ENCODE measurements at places on chromosomes 11 and 22.

- no peak for DNase-seq
Observed at GRCh38 chr11:56688554-56689100, 10.3 kb upstream of the OR9G1 start.

DNA sequence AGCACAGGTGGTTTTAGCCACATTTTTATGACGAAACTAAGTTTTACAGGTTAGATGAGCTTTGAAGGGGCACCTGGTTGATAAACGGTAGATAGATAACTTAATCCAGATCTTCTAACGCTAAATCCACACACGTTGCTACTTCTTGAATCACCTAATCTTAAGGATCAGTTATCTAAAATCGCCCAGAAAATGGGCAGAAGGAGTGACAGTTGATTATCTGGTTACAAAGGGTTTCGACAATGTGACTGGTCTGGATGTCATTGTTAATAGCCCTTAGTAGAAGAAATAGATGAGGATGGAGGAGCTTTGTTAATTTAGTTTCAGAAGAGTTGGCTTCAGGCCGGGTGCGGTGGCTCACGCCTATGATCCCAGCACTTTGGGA is 43.7 kb downstream of the SCGB1A1 start:
- DNase-seq: no peak

GRCh38 chr11:112235750-112236390 is 9.6 kb downstream of the PTS start:
- no peak for DNase-seq

DNA sequence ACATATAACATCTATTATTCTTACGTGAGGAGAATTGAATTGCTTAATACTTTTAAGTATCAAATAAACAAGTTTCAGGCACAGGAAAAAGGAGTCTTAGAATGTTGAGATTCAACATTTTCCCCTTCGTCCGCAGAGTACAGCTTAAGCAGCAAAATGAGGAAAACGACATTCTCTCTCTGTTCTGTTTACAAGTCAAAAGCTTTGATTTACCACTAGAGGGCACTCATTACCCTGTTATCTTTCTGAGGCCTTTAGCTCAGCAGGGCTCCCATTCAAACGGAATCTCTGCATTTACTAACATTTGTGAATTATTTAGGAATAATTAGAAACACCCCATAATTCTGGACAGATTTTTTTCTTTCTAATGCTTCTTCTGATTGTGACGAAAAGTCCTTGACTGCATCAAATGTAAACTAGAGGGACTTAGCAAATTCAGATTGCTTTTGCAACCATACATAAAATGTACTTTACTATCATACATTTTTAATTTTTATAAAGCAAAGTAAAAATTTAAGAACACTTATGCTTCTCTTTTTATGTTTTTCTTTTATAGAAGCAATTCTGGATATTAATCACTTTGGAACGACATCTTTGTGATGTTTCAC is 75.0 kb downstream of the JRKL start:
- no peak for DNase-seq

- no peak for DNase-seq
Observed at GRCh38 chr11:16976379-16976778, 37.8 kb downstream of the PLEKHA7 start.

DNA sequence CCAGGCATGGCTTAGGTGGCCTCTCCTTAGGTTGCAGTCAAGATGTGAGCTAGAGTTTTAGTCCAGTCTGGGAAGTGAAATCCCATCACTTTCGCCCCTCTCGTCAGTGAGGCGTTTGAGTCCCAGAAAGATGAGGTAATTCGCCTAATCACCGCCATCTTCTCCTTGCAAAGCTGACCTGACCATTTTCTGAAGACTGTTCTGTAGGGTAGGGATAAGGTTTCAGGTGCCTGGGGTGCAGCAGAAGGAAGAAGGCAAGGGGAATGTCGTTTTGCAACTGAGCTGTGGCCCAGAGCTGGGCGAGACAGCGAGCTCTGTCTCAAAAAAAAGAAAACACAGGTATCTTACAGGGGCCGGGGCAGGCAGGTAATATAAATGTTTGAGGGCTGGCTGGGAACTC is 61.7 kb upstream of the CECR2 start:
- no peak for DNase-seq

GRCh38 chr11:119509969-119510401 is 87.0 kb upstream of the THY1 start:
- DNase-seq: peak; percentile 15

DNA sequence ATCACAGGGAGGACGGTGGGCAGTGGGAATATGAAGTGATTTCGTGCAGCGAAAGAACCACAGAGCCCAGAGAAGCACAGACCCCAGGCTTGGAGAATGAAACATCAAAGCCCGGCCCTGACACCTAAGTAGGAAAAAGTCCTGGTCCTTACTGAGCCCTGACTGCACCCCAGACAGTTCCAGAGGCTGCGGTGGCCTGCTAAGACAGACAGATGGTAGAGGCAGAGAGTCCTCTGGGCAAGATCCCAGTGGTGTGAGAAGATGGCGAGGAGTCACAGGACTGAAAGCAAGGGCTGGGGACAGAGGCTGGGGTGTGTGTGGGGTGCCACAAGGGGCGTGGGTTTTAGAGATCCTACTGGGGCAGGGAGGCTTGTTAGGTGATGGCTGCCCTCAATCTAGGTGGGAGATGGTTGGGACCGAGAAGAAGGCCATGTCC is 3.7 kb downstream of the CBX6 start:
- DNase-seq: no peak

GRCh38 chr11:120281143-120281795 is 41.3 kb downstream of the POU2F3 start:
- DNase-seq: no peak

- peak; percentile 20 for DNase-seq
Observed at GRCh38 chr11:66467756-66468155, 1.1 kb downstream of the PELI3 start.

- no peak for DNase-seq
Observed at GRCh38 chr11:85934596-85935169, 79.5 kb downstream of the CCDC83 start.

DNA sequence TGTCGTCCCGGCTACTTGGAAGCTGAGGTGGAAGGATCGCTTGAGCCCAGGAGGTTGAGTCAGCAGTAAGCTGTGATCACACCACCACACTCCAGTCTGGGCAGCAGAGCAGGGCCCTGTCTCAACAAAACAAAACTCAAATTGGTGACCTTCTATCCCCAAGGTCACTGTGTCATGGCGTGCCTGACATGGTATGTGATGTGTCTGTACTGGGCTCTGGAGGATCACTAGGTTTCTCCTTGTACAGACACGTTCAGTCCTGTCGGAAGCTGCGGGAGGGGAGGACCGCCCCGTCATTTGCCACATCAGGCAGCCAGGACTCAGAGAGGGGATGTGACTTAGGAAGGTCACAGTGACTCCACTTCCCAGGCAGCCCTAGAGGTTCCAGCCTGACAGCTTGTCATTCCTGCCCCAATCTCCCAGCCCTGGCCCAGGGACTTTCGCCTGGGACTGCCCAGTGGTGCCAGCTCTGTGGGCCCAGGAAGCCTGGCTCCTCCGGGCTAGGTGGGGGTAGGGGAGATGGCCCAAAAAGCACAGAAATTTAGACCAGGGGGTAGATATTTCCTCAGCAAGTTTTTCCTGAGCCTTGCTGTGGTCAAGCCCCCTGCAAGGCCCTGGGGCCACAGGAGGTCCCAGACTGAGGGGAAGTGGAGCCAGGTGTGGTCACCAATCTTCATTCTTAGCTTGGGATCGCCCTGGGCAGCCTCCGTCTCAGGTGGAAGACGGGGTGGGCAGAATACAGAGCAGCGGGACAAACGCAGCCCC is 53.2 kb downstream of the TRIOBP start:
- DNase-seq: no peak

DNA sequence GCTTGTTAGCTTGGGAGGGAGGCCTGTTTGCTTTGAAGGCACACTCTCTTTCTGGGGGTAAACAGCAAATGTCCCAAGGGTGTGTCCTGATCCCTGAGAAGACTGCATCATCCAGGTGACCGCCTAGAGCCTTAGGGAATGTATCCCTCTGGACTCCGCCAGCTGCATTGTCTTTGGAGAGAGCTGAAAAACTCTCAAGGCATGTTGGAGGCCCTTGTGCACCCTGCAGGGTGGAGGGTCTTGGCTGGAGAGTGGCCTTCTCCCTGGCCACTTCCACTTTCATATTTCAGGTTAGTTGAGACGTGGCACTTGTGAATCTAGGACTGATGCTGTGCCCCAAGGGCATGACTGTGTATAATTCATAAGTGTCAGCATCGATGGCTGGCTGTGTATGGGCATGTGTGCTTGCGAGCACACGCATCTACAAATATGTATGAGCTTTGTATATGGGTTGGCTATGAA is 70.6 kb downstream of the ZBTB16 start:
- no peak for DNase-seq

GRCh38 chr11:12200279-12200990 is 90.0 kb downstream of the MICAL2 start:
- DNase-seq: no peak

DNA sequence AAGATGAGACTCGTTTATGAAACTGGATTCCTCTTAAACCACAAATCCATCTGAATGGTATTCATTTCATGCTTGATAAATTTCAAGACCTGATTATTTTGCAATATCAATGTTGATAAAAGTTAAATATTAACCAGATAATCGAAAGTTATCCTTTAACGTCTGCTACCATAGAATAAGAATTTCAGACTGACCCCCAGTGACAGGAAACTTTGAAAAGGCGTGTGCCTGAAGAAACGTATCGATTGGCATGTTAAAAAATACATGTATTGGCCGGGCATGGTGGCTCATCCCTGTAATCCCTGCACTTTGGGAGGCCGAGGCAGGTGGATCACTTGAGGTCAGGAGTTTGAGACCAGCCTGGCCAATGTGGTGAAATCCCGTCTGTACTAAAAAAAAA is 13.9 kb downstream of the SCGB1A1 start:
- DNase-seq: no peak

DNA sequence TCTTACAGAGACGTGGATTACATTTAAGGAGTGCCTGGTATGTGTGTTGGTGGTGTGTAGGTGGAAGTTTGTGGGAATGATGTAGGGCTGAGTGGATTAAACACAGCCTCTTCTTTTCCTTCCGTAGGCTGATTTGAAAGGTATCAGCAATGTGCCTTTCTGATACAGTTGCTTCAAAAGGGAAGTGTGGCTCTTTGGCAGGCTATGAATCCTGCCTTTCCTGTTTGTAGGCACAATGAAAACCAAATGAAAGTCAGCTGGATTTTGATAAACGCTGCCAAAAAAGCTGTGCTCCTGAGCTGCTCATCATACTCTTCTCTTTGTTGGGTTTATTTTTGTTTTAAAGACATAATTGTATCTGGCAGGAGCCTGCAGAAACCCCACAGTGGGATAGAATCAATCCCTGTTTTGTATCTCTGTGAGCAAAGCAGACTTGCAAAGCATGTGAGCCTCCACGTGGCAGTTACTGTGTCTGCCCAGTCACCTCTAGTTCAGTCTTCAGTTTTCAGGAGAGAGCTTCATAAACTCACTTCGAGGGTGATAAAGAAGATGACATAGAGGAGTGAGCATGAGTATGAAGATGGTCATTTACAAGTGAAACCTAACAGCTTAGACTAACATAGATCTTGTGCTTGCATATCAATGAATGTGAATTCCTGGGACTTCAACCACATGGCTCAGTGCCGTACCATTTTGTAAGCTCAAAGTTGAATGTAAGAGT is 655.7 kb upstream of the KIRREL3 start:
- DNase-seq: no peak

DNA sequence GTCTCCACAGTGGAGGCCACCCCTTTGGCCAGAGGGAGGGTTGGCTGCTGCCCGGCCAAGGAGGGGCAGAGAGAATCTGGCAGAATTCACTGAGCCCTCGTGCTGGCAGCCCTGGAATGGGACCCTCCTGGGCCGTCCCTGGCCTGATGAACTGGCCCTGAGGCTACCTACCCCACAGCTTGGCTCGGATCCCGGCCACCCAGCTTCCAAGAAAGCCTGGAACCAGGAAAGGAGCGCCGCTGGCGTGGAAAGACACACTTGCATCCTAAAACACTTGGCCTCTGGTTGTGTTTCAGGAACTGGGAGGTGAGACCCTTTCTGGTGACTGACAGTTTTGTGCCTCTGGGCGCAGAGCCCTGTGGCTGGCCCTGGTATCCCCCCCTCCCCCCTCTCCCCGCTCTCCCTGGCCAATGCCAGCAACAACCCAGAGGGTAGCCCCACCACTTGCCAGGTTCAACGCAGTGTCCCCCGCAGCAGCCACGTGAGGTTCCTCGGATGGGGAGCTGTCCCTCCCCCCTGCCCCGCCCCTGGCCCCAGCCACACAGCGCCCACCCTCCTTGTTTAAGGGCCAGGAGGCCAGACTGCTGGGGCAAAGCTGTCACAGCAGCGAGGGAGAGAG is 693 bp downstream of the NFAM1 start:
- no peak for DNase-seq

- DNase-seq: no peak
Observed at GRCh38 chr22:36104988-36105387, 55.6 kb downstream of the APOL3 start.

GRCh38 chr22:40525250-40525884 is 111.2 kb downstream of the MRTFA start:
- no peak for DNase-seq

DNA sequence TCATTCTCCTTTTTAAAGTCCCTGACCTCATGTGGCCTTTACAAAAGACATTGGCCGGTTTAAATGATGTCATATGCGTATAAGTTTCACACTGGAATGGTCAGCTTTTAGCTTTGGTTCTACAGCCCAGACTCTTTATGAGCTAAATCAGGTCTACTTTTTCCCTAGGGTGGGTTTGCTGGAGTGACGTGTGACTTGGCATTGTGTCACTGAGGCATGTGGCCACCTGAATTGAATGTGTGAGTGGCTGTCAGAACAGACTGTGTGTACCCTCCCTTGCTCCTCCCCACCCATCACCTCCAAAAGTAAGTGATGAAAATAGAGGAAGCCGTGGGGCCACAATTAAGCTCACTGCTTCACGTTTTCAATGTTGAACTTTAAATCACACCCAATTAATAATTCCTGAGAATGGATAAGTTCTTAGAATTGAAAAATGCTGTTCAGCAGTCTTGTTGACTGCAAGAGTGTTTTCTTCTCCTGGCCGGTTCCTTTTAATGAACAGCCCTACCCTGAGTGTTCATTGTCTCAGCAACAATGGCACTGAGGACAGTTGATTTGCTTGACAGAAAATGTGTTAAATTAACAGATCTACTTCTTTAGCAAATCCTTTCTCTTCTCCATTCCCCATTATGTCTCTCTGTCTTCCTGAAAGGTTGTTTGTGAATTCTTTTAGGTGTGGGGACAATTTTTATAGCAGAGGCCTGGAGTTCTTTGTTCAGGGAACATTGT is 11.3 kb downstream of the CECR2 start:
- no peak for DNase-seq

DNA sequence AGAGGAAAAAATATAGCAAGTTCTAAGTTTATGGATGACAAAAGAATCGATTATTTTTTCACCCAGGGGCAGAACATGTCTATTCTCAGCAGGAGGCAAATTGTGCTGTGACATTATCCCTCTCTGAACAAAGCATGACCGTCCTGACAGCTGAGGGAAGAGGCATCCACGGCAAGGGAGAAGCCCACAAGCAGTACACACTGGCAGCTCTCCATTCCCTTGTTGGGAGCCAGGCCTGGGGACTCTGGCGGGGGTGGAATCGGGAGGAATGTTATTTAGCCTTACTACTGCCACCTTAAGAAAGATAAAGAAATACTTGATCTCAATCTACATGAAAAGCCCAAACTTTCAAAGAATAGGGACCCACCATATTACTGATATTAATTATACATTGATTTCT is 3.4 kb downstream of the KIRREL3 start:
- DNase-seq: no peak

- no peak for DNase-seq
Observed at GRCh38 chr11:3220521-3221407, 2.2 kb upstream of the MRGPRG start.

Measured in nucleus accumbens (tissue), 56 donors.